ENCODE measurements at places on chromosomes 4 and X.

GRCh38 chrX:24167719-24168472 lies 18.4 kb downstream of the ZFX start:
- peak; percentile 84 for DNase-seq

DNA sequence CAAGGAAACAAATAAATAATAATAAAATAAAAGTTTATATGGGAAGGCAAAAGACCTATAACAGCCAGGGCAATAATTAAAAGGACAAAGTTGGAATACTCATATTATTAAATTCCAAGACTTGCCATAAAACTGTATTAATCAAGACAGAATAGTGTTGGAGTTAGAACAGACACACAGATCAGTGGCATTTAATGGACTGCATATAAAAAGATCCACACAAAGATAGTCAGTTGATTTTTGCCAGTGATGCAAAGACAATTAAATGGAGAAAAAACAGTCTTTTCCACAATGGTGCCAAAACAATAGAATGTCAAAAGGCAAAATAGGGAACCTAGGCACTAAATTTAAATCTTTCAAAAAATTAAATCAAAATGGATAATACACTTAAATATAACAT lies 587.1 kb upstream of the GRIA3 start:
- DNase-seq, result no peak

DNA sequence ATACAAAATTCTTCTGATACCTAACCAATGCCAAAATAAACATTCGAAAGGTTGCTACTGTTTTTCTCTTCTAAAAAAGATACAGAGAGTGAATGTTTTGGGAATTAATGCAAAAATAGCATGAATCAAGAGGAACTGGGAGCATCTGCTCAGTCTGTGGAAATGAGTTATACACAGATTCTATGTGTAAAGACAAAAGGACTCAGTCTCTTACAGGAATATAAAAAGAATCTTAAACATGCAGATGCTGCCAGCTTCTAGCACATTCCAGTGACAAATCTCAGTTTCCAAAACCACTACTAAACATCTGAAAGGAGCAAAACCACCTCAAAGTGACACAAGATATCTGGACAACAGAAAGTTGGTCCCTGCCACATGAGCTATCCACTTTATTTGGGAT lies 55.0 kb downstream of the PAPSS1 start:
- DNase-seq, result no peak

- no peak for DNase-seq
Observed at GRCh38 chr4:76831711-76832373, 66.1 kb downstream of the SOWAHB start.

DNA sequence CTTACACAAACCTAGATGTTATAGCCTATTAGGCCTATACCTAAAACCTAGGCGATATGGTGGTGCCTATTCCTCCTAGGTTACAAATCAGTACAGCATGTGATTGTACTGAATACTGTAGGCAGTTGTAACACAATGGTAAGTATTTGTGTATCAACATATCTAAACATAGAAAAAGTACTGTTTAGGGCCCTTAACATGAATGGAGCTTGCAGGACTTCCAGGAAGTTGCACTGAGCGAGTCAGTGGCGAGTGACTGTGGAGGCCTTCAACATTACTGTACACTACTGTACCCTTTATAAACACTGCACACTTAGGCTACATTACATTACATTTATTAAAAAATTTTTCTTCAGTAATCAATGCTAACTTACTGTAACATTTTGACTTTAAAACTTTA lies 37.8 kb downstream of the WWC2 start:
- no peak for DNase-seq

DNA sequence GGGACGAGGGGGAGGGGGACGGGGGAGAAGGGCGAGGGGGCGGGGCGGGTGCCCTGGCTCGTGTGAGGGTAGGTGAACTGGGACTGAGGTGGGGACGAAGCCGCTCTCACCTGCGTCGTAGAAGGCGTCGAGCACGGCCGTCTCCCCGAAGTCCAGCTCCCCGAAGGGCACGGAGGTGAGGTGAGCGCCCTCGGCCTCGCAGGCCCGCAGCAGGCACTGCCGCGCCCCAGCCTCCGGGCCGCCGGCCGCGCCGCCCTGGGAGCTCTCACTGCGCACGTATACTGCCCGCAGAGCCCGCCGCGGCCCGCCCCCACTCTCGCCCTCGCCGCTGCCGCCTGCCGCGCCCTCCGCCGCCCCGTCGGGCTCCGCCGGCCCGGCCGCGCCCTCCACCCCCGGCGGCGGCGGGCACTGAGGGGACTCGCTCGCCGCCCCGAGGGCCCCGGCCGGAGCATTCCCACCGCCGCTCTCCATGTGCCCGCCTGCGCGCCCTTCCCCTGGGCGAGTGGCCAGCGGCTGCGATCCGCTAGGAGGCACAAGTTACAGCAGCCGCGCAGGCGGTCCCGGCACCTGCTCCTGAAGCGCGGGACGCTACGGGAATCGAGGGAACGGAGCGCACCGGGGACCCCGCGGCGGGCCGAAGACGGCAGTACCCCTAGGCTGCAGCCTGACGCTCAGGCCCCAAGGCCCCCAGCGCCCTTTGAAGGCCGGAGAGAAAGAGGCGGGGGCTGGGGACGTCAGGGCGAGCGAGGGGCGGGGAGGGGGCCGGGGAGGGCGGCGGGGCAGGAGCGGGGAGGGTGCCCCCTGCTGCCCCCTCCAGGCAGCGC lies at the start of gene MAP3K15:
TSS of gene MAP3K15 (minus strand) at position 718 of the 824 bp plus-strand sequence. CDS start at position 471, 247 bp downstream.
- DNase-seq, result no peak

GRCh38 chr4:16838226-16838875 lies 60.1 kb downstream of the LDB2 start:
- no peak for DNase-seq

DNA sequence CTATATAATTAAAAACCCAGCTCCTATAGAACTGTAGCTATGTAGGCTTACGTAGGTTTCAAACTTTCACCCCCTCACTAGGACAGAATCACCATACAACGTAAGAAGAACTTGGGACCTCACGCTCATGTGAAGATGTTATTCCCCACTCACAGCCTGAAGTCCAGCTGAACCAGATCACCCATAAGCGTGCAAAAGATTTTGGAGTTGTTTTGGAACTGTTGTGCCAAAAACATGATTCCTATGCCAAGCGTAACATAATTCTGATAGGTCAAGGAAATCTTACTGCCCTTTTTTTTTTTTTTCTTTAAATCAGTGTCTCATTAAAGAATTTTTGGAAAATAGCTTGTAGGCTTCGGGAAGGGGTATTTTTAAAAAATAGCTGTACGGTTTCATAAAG lies 57.0 kb downstream of the LCORL start:
- no peak for DNase-seq

- DNase-seq, result peak; percentile 65
Observed at GRCh38 chr4:118682928-118683327, 2.3 kb upstream of the METTL14 start.

- DNase-seq, result no peak
Observed at GRCh38 chr4:100285121-100285520, 94.9 kb upstream of the DDIT4L start.
